ENCODE measurements at places on chromosomes 1 and 21. TPM values are rescaled to one million over a fixed set of nuclear protein-coding genes. Genes with fewer than 3 reads are reported as not detected.

GRCh38 chr1:159977364-159978106 lies 23.5 kb upstream of the SLAMF9 start:
- no peaks in the 10 kb centered on the region for H3K36me3 ChIP-seq
- no peak overlapping the region for H3K4me3 ChIP-seq
- H3K27ac ChIP-seq, result no peak overlapping the region
- DNase-seq, result no peak
- no peaks in the 10 kb centered on the region for H3K27me3 ChIP-seq
- H3K4me1 ChIP-seq, result no peaks in the 10 kb centered on the region

- DNase-seq, result no peak
- H3K4me3 ChIP-seq, result no peak overlapping the region
- H3K36me3 ChIP-seq, result peaks cover 10% of the 10 kb centered on the region
- H3K4me1 ChIP-seq, result no peaks in the 10 kb centered on the region
These were observed 138.6 kb downstream of the PEX14 start for GRCh38 chr1:10613340-10613739.

PEAR1 gene
- total RNA-seq, result 0.46 TPM

DNA sequence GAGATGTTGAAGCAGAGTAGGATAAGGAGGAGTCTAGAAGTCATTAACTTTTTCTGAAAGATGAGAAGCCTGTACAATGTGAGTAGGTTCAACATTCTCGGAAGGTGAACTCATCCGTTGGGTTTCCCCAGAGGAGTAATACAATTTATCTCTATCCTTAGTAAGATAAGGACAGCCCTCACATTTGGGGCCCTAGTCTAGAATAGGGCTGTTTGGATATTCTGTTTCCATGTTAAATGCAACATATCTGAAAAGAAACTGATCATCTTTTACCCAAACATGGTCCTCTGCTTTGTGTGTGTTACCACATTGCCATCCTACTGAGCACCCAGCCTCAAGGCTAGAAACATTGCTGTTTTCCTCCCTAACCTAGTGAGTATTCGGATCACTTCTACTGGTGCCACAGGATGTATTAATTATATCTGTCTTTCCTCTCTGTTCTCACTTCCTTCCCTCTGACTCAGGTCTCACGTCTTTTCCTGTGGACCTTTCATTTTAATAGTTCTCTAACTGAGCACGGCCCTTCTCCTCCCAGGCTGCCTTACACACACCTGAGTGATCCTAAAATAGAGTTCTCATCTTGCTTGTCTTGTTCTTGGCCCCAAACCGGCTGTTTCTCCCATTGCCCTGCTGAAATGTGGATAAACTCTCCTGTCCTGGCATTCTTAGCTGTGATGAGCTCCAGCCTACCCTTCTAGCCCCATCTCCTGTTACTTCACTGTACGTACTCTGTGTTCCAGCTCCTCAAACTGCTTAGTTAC lies 91.7 kb downstream of the CDC14A start:
- no peak overlapping the region for H3K4me3 ChIP-seq
- DNase-seq, result peak; percentile 3
- no peaks in the 10 kb centered on the region for H3K27me3 ChIP-seq
- peaks cover 56% of the 10 kb centered on the region for H3K4me1 ChIP-seq

DNA sequence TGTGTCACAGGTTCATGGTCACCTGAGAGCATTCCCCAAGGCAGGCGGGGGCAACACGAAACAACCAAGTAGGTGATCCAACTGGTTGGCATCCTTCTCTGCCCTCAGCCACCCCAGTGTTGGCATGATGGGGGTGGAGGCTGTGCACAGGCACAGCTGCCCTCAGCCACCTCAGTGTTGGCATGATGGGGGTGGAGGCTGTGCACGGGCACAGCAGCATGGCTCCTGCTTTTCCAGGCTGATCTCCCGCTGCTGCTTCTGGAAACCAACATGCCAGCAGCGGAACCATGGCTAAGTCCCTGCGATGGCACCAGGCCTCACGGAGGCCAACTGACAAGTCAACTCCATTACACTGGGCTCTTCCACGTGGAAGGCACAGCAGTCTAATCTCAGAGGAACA lies 447.8 kb downstream of the PTPRU start:
- no peaks in the 10 kb centered on the region for H3K36me3 ChIP-seq
- DNase-seq, result no peak
- peaks cover 48% of the 10 kb centered on the region for H3K27me3 ChIP-seq
- H3K4me1 ChIP-seq, result no peaks in the 10 kb centered on the region

DNA sequence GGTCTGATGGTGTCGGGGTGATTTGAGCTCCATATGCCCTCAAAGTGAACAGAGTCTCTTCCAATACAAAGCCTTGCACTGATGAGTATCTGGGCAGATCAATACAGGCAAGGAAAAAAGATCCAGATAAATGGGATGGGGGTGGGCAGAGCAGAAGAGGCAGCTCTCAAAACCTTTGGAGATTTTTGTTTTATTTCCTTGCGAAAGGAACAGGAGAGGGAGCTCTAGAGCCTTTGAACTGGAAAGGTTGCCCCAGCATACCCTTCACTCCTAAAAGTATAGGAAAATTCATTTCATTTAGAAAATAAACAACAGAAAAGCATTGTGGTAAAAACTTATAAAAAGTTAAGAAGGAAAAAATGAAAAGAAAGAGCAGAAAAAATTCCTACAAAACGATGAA lies 31.4 kb upstream of the OLIG2 start:
- peaks cover 3% of the 10 kb centered on the region for H3K27me3 ChIP-seq
- no peaks in the 10 kb centered on the region for H3K4me1 ChIP-seq
- DNase-seq, result no peak
- no peak overlapping the region for H3K27ac ChIP-seq
- no peak overlapping the region for H3K4me3 ChIP-seq

Measured in T-cell (primary cell).